Amygdala (tissue), 56 donors: ENCODE measurements at places on chromosomes 16 and 17.

DNA sequence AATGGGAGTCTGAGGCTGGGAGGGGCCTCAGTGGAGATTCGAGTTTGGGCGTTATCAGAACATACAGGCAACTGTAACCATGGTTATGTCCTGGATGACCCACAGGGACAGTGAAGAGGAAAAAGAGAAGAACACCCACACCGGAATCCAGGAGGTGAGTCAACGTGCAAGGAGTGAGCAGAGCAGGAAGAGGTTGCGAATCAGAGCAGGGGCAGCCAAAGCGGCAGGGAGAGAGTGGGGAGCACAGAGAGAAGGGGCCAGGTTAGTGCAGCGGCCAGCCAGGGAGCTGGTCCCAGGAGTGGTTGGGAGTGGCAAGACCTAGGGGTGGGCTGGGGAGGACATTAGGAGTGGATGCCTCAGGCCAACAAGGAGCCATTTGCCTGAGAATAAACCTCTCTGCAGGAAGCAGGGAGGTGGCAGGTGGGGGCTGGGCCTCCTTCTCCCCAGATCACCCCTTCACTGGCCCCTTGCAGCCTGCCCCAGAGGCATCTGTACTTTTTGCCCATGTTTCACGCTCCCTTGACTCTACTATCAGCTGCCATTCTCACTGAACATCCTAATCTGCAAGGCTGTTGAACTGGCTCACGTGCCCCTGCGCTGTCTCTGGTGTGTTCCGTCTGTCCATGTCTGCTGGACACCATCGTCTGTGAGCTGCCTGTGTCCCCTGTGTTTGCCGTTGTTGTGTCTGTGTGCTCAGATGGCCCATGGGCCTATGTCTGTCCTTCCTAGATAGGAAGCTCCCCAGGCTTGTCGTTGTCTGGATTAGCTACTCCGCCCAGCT is 5.1 kb downstream of the KRT13 start:
- DNase-seq: no peak

DNA sequence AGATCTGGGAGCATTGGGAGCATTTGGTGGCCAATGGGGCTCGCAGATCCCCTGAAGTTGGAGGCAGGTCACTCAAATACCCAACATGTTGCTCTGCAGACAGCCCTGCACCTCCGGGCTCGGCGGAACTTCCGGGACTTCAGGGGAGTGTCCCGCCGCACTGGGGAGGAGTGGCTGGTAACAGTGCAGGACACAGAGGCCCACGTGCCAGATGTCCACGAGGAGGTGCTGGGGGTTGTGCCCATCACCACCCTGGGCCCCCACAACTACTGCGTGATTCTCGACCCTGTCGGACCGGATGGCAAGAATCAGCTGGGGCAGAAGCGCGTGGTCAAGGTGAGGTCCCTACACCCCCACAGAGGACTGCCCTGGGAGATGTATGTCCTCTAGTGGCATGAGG is 16.4 kb downstream of the MVP start:
- DNase-seq: no peak

GRCh38 chr17:9220398-9221146 is 199.3 kb downstream of the NTN1 start:
- no peak for DNase-seq

- no peak for DNase-seq
Measured at GRCh38 chr16:31277659-31278260, 18.0 kb downstream of the ITGAM start.

DNA sequence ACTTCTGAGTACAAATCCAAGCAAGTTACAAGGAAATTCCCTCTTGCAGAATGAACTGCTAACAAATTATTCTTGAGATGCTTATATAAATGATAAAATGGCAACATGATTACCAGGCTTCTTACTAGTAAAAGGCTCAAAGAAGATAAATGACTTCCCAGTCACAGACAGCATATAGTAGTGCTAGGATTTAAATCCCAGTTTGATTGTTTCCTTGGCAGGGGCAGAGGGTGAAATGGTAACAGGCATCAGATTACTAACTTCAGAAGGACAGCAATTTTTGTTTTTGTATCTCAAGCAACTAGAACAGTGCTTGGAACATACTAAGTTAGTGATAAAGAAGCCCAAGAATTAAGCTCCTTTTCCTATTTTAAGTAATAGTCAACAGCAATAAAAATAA is 102.8 kb downstream of the SSH2 start:
- DNase-seq: no peak

- no peak for DNase-seq
Measured at GRCh38 chr17:41063449-41063848, 2.2 kb downstream of the KRTAP2-4 start.

DNA sequence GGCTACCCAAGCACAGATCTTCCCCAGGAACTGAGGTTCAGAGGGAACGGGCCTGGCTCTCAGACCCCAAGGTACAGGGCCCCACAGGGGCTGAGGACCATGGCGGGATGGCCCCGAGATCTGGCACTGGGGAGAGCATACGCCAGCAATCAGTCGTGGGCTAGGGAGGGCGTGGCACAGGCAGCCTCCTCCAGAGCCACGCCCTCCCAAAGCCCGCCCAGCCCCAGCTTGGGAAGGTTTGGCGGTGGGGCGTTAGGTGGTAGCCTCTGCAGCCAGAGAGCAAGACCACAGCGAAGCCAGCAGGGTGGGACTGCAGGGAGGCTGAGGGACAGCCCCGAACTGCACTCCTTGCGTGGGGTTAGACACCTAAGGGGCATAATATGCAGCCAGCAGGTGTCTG is 11.6 kb downstream of the WNT9B start:
- DNase-seq: no peak

DNA sequence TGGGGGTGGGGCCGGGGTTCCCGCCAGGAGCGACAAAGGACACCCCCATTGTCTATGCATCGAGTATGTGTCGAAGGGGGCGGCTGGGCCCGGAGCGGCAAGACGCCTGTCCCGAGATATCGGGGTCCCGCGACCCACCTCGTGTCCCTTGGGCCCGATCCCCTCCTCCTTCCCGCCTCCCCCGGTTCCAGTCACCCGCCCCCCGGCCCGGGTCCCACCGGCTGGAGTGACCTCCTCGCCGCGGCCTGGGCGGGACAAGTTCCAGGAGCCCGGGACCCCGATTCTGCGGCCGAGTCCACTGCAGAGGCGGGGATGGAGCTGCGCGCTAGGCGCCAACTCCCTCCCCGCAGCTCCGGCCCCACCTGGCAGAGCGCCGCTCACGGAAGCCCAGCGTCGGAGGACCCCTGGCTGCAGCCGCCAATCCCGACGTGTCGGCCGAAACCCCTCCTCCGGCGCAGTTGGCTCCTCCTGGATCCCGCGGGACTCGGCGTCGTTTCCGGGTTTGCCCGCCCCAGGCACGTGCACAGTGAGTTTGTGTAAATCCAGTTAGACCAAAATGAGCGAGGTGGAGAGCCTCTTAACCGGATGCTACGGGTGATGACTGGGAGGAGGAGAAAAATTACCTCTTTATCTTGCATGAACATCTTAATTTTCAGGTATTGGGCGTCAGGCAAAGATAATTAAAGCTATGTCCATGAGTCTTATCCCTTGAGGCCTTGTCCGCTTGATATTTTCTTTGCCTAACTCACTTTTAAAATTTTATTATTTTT is at the start of gene NMRAL1:
TSS of gene NMRAL1 (minus strand) at position 434 of the 770 bp plus-strand sequence. CDS start 493 bp downstream, outside the sequence.
- DNase-seq: peak; percentile 64

- no peak for DNase-seq
Measured at GRCh38 chr16:19415461-19415860, 2.2 kb upstream of the TMC5 start.

DNA sequence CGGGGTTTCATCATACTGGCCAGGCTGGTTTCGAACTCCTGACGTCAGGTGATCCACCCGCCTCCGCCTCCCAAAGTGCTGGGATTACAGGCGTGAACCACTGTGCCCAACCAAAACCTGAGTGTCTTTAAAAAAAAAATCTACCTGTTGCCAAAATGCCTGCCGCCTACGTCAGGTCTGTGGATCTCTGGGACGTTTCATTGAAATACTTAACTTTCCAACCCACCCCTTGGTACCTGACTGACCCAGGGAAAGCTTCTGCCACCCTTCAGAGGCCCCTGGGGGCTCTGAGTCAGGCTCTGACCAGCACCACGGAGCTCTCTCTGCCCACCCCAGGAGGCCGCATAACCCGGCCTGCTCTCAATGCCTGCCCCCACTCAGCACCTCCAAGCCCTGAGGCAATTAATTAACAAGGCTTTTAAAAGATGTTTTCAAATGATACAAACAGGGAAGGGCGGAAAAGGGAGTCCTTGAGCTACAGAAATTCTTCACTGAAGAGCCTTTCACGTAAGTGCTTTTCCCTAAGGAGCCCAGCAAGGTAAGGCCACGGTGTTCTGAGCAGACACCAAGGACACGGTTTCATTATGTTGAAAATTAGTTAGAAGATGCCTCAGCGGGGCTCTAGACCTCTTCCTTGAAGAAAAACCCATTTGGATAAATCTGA is 29.3 kb upstream of the GSG1L start:
- DNase-seq: no peak

DNA sequence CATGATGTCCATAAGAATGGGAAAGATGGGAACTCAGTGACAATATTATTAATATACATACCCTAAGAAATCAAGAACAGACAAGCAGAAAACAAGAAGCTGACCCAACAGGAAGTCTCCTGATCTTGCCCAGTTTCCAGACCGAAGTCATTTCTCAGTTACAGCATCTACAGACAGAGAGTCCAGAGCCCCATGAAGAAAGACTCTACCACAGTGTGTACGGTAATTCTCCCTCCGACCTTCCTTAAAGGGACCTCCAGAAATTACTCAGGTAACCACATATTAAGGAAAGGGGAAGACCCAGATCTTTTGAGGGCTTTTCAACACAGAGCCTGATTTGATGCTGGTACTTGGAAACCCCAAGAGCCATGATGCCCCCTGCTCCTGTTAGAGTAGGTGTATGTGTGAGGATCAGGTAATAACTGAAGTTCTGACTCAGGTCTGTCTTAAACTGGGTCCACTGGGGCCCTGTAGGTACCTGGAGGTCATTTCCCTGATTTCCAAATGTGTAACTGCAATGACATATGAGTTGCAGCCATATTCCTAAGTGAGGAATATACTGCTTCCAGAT is 132.4 kb downstream of the ABCA8 start:
- no peak for DNase-seq
